DMS153 (cell line): ENCODE measurements at places on chromosomes 4 and X.
A peak's percentile ranks its signal among the peaks of the same experiment; 100 is the strongest.

DNA sequence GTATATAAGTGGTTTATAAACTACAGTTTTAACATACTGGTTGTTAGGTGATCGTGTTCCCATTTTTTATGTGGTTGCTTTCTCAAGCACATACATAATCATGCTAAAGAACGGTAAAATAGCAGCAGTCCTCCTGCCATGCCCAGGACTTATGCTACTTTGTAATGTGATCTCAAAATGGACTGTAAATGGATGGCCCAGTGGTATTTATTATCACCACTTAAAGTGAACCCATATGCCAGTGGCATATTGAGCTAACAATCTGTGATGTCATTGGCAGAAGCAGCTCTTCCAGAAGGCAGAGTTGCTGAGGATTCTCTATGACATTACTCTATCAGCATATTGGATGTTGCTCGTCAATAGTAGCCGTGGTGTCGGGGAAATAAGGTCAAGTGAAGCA, 28.6 kb downstream of the ANK2 start:
- no peak for DNase-seq

DNA sequence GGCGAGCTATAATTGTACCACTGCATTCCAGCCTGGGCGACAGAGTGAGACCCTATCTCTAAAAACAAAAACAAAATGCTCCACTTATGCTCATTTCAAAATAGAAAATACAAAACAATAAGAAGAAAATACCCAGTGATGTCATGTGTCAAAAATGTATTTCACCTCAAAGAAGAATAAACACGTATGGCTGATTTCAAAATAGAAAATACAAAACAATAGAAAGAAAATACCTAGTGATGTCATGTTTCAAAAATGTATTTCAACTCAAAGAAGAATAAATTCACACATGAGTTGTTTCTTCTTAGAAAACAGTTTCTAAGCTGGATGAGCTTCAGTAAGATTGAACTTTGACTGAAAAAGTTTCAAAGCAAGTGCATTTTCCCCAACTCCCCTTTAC, 20.3 kb upstream of the PDCL2 start:
- no peak for DNase-seq

DNA sequence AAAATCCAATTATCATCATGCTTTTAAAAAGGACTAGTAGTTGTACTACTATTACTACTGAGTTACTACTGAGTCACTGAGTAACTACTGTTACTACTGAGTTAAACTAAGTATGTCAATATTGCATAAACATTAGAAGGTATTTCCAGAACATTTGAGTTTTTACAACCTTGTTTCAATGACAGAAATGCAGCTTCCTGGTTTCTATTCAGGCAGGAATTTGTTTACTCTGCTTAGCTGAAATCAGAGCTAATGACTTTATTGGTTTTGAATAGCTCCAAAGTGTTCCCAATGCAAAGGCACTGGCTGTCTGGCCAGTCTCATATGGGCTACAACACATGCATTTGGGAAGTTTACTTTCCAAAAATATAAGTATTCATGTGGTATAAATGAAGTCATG, 12.0 kb downstream of the RPS6KA6 start:
- DNase-seq, result no peak

- no peak for DNase-seq
Measured at GRCh38 chr4:145340071-145340675, 141.5 kb upstream of the SMAD1 start.

GRCh38 chr4:115355329-115355728, 241.9 kb upstream of the NDST4 start:
- no peak for DNase-seq

DNA sequence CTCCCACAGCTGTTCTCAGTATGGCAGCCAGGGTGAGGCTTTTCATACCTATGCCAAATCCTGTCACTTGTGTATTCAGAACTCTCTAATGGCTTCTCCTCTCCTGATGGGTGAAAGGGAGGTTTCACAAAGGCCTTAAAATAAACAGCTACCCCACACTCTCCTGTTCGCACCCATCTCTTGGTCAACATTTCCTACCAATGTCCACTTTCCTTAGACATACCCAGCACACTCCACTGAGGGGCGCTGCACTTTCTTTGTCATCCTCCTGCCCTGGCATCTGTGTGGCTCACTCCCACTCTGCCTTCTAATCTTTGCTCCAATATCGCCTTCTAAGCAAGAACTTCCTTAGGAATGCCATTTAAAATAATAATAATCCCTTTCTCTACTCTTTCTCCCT, 313.3 kb downstream of the PPP3CA start:
- DNase-seq, result no peak

- no peak for DNase-seq
Measured at GRCh38 chr4:1462009-1462767, 55.9 kb upstream of the NKX1-1 start.

DNA sequence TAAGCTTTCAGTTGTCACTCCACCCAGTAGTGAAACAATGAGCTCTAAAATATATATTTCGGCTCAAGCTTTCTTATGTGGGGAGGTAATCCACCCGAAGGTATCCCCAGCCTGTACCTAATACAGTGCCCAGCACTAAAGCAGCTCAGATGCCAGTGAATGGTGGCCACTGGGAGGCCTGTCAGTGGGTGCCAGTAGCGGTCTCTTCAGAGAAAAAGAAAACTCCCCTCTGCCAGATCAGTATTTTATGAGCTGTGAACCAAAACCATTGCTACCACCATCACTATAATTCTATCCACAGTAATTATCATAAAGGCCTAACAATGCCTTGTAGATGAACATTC, 835 bp upstream of the NFKB1 start:
- DNase-seq, result peak; percentile 22

DNA sequence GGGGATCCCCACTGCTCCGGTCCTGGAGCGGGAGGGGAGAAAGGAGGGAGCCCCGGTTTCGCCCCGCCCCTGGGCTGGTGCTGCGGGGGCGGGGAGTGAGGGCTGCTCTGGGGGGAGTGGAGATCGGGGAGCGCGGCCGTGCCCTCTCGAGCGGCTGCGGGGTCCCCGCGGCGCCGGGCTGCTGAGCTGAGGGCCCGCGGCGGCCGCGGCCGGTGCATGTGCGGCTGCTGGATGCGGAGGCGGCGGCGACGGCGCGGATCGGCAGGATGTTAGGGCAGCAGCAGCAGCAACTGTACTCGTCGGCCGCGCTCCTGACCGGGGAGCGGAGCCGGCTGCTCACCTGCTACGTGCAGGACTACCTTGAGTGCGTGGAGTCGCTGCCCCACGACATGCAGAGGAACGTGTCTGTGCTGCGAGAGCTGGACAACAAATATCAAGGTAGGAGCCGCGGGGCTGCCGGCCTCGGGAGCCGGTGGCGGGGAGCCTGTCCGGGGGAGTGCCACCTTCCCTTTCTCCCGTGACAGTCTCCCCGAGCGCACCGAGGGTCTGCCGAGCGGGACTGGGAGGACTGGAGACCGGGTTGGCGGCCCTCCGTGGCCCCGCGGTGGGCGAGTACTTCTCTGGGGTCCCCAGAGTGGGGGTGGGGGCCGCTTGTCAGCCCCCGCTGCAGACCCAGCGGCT, at the start of gene ING2:
ING2 (plus strand) TSS at position 129 of the 681 bp plus-strand sequence; CDS start at position 267, 138 bp downstream.
- DNase-seq, result peak; percentile 31

GRCh38 chrX:49155243-49155899, 7.2 kb upstream of the MAGIX start:
- DNase-seq, result no peak

DNA sequence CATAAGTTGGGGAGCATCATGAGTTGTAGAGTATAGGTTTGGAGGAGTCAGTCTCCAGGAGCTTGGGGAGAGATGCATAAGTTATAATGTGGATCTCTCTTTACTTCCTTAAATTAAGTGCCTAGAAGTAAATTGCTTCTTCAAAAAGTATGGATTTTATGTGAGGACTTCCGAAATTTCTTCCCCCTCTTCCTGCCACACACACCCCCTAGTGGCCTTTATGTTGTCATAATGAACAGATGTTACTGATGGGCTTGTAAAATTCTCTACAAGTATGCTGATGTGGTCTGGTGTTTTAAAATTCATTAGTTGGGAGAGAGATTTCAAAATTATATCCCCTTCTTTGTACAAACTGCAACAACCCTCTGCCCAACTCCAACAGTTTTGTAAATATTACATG, 2.3 kb upstream of the METTL14 start:
- peak; percentile 3 for DNase-seq

- DNase-seq, result no peak
Measured at GRCh38 chr4:70196857-70197256, 1.3 kb downstream of the ODAM start.

- DNase-seq, result peak; percentile 36
Measured at GRCh38 chr4:25859429-25860148, 3.2 kb downstream of the SEL1L3 start.

DNA sequence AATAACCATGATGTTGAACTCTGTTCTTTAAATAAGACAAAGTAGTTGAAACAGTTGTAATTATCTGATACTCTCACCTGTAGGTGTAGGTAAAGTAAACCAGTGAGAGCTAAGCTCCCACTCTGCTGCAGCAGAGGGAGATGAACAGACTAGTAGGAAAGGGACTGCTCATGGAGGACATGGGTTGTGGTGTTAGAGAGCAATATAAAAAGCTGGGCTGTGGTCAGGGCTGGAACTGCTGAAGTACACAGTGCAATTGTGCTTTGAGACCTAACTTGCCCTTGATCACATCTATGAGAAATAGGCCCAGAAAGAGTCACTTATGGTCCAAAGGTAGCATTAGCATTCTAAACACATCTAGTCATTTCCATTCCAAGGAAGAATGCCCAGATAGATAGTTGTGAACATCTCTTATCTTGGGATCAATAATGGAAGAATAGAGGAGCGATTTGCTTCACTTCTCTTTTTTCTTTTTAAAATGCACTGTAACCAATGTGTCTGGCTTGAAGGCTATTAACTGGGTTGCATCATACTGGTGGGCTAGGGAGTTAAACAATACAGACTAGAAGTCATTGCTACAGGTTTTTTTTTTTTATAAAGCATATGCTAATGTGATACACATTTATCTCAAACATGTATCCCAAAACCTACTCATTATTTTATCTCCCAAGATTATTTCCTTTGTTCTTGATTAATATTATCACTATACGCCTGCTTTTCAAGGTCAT, 251.3 kb upstream of the CENPE start:
- no peak for DNase-seq

GRCh38 chr4:183013730-183014002, 85.4 kb upstream of the WWC2 start:
- DNase-seq, result no peak

DNA sequence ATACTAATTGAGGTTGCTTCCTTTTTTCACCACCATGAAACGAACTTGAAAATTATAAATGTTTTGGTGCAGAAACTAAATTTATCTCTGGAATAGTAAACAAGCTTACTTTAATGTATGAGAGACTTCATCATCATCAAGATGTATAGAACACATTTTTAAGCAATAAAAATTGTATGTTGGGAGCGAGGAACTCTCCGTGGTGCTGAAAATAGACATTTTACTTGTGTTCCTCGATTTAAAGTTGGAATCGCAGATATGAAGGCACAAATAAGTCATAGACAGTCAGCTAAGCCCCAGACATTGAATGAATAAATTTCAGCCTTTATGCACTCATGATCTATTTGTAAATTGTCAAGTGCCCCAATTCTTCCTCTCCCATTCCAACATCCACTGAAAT, 310.7 kb downstream of the STK32B start:
- DNase-seq, result no peak

- no peak for DNase-seq
Measured at GRCh38 chrX:36961590-36961989, 46.6 kb upstream of the FAM47C start.

- no peak for DNase-seq
Measured at GRCh38 chr4:183989461-183989860, 84.4 kb downstream of the STOX2 start.

DNA sequence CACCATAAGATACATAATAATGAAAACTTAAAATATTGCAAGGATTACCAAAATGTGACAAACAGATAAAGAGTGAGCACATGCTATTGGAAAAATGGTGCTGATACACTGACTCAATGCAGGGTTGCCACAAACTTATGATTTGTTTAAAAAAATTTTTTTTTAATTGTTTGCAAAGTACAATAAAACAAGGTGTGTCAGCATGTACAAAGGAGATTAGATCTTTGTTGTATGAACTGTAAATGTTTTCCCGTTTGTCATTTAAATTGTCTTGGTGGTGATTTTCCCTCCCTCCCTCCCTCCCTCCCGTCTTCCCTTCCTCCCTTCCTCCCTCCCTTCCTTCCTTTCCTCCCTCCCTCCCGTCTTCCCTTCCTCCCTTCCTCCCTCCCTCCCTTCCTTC, 31.4 kb downstream of the ANXA5 start:
- no peak for DNase-seq

- no peak for DNase-seq
Measured at GRCh38 chr4:21512353-21512752, 436.2 kb downstream of the KCNIP4 start.

DNA sequence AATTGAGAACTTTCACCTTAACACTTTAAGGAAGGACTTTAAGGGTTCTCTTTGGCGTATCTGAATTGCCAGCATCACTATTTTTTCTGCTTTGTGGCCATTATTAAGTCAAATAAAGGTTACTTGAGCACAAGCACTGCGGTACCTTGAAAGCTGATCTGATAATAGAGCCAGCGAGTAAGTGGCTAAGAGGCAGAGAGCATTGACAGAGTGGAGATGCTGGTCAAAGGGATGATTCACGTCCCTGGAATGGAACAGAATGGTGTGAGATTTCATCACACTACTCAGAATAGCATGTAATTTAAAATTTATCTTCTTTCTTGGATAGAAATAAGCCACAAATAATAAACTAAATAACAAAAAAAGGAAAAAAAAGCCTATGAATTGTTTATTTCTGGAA, 57.1 kb upstream of the NPFFR2 start:
- no peak for DNase-seq

DNA sequence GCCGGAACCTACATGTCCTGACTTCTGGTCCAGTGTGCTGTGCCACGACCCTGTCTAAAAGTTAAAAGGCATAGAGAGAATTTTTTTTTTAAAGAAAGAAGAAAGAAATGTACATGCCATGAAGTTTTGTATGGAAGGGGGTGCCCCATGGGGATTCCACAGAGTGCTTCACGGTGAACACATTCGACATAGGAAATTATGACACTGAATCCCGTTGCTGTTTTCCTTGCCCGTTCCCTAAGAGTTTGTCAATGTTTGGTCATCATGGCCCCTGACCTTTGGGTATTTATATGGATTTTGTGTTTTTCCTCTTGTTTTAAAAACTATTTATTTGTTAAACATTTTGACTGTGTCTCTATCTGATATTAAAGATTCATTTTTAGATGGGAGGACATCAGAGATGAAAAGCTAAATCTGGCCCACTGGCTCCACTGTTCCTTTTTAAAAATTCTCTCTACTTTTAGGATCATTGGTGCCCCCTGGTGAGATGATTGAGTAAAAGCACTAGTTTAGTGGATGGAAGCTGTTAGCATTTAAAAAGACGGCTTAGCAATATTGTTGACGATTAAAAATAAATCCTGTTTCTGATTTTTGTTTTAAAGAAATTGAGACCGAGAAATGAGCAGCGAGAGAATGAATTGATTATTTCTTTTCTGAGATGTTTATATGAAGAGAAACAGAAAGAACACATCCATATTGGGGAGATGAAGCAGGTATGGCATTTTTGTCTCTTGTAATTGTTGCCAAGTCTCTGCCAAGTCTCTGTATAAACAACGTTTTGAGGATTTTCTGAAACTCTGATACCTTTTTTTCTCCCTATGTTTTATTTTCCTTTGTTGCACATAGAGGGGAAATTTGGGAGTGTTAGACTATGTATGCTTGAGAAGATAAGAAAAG, 75.0 kb downstream of the PTTG2 start:
- DNase-seq, result no peak

GRCh38 chr4:35125995-35126712, 1118.2 kb downstream of the ARAP2 start:
- DNase-seq, result peak; percentile 70

- DNase-seq, result peak; percentile 29
Measured at GRCh38 chr4:87060957-87061356, 126.1 kb downstream of the AFF1 start.
